Foreskin melanocyte (primary cell): ENCODE measurements at places on chromosomes 12 and 14.

DNA sequence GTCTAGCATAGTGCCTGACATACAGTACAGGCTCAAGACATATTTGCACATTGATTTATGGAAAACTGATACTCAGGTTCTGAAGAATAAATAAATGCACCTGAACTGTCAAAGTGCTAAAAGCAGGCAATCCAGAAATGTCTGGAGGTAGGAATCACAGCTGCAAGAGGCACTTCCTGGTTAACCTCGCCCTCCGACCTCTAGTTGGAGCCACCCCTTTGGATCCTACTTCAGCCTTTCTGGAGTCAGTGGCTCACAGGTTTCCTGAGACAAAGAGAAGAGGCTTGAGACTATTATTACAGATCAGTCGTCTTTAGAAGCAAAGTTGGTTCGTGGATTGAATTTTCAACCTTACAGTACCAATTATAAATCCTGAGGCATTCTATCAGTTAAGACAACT, 13.0 kb downstream of the TCP11L2 start:
- no peak for DNase-seq

- DNase-seq: no peak
Observed at GRCh38 chr12:8455727-8456360, at the start of gene CLEC6A. CLEC6A (plus strand) TSS chr12:8455962; CDS start chr12:8456112, 150 bp downstream.

DNA sequence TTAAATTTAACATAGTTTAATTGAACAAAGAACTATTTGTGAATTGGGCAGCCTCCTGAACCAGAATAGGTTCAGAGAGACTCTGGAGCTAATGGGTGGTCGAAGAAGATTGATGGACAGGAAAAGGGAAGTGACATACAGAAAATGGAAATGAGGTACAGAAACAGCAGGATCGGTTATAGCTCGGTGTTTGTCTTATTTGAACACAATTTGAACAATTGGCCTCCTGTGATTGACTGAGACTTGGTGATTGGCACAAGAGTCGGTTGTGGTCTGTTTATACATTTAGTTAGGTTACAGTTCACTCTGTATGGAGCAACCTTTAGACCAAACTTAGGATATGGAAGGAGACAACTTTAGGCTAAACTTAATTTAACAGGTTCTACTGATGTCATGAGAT, 18.4 kb upstream of the CFL2 start:
- no peak for DNase-seq

GRCh38 chr12:74732826-74733225, 195.2 kb downstream of the ATXN7L3B start:
- DNase-seq: no peak

DNA sequence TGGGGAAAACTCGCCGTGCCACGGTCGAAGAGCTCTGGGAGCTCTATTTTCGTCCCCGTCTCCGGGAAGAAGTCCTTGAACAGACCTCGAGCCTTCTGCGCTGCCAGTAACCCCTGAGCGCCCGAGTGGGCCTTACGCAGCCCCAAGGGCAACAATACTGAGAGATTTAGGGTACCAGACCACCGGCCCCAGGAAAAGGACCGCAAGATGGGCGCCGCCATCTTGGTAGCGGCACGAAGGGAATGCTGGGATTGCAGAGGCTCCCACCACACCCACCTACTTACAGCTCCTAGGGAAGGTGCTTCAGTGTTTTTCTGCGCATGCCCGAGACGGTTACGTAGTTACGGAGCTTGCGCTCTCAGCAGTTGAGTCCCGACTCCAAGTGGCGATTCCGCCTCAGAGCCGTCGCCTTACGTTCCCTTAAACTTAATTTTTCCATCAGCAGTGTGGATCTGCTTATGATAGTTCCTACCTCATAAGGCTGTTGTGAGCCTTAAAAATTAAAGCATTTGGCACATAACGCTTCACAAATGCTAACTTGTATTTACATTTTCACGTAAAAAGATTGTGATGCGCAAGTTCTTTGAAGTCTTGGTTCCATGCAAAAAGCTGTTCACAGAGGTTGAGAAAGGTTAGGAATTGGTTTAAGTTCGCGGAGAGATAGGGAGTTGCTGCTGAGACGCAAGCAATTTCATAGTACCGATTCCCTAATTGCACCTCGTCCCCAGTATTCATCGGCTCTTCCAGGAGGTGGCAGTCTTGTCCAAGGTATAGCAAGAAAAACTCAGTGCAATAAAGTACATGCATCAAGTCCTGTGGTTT, at the start of gene YARS2:
YARS2 (minus strand) TSS at position 244 of the 822 bp plus-strand sequence; CDS start at position 221, 23 bp downstream.
- DNase-seq: peak; percentile 92

GRCh38 chr12:45192707-45193106, 23.2 kb upstream of the ANO6 start:
- DNase-seq: no peak

GRCh38 chr14:98334186-98334585, 937.8 kb downstream of the BCL11B start:
- no peak for DNase-seq

DNA sequence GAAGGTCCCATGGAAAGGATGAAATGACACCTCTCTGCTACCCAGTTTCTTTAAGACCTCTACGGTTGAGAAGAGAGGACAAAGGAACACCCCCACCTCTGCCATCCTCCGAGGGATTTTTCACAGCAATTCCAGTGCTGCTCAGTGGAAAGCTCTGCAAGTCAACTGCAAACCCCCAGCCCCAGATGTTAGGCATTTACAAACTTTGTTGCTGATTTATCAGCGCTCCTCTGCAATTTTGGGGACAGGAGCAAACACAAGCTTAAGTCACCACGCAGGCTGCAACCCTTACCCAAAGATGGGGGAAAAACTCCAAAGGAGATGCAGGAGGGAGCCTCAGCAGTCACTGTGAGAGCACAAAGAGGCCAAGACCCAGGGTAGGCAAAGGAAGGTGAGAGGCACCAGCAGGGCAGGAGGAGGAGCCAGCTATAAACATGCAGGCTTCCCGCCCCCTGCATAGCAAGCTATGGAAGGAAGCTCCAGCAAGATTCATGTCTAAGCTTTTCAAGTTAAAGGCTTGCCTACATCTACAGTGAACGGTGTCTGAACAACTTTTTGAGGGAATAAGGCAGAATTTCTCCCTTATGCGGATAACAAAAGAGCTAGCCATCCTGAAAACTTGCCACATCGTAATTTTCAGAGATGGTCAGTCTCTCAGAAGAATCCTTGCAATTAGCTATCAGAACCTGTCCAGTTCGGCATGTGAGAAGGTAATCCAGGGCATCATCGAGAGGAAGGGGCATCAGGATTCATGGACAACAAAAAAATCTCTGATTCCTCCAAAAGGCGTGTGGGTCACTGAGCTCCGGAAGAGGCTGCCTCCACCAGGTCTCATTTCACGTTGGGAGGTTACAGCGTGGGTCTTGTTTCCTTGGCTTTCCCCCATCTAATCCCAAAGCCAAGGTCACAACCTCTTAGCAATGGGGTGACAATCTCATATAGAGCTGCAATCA, 3.9 kb downstream of the CTDSP2 start:
- DNase-seq: no peak

DNA sequence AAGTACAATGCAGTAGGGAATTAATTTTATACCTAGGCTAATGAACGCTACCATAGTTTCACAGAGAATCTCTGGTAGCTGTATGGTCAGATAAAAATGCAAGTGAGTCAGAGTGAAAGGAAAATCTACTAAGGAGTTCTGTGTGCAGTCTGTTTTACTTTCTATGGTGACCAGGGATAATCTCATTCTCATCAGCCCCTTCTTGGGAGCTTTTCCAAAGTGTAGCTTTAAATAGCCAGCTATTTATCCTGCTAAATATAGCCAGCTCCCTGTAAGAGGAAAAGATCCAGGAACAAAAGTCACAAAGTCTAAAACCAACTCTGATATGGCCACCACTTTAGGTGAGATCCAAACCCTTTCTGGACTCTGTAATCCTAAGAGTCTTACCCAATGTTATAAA, 75.5 kb downstream of the TMEM116 start:
- no peak for DNase-seq

DNA sequence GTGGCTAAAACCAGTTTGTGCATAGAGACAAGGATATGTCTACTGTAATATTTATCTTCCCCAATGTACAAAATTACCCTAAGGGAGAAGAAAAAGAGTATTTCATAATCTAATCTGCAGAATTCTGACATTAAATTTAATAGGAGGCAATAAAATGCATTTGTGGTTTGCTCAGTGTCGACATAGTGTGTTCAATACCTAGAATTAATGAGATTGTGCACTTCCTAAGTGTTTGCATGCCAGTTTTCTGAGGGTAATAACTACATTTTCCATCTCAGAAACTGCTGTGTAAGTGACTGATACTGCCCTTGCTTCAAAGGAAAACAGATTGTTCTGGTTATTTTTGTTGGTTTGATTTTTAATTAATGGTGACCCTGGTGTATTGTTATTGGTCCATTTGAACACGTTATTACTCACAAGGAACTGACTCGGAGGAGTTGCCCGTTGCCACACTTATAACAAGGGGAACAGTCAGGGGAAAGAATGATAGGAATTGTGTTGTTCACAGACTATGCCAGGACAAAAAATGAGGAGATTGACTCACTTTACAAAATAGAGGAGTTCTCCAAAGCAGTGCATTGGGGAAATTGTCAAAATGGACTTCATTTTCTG, 960.3 kb upstream of the TMEM132C start:
- peak; percentile 3 for DNase-seq

- DNase-seq: no peak
Observed at GRCh38 chr14:92539419-92539818, 25.8 kb downstream of the RIN3 start.

GRCh38 chr12:68378872-68379606, 46.9 kb upstream of the MDM1 start:
- DNase-seq: no peak

DNA sequence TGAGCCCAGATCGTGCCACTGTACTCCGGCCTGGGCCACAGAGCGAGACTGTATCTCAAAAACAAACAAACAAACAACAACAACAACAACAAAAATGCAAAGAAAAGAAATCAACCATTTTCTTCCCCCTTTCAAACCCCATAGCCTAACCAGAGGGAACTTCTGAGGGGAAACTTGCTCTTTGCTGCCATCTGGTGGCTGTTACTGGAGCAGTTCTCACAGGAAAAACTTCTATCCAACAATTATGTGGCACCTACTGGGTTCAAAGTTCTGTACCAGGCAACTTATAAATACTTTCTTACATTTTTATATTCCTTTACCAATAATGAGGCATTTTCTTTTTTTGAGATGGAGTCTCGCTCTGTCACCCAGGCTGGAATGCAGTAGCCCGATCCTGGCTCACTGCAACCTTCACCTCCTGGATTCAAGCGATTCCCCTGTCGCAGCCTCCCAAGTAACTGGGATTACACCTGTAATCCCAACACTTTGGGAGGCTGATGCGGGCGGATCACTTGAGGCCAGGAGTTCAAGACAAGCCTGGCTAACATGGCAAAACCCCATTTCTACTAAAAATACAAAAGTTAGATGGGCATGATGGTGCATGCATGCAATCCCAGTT, 50.9 kb upstream of the BICDL1 start:
- peak; percentile 33 for DNase-seq

- DNase-seq: peak; percentile 24
Observed at GRCh38 chr12:116773276-116773731, 35.2 kb downstream of the RNFT2 start.

GRCh38 chr12:105240228-105240627, 4.3 kb upstream of the APPL2 start:
- no peak for DNase-seq

- peak; percentile 24 for DNase-seq
Observed at GRCh38 chr12:105977652-105978051, 161.1 kb downstream of the NUAK1 start.

GRCh38 chr12:2687726-2688125, 107.0 kb upstream of the FKBP4 start:
- DNase-seq: no peak

DNA sequence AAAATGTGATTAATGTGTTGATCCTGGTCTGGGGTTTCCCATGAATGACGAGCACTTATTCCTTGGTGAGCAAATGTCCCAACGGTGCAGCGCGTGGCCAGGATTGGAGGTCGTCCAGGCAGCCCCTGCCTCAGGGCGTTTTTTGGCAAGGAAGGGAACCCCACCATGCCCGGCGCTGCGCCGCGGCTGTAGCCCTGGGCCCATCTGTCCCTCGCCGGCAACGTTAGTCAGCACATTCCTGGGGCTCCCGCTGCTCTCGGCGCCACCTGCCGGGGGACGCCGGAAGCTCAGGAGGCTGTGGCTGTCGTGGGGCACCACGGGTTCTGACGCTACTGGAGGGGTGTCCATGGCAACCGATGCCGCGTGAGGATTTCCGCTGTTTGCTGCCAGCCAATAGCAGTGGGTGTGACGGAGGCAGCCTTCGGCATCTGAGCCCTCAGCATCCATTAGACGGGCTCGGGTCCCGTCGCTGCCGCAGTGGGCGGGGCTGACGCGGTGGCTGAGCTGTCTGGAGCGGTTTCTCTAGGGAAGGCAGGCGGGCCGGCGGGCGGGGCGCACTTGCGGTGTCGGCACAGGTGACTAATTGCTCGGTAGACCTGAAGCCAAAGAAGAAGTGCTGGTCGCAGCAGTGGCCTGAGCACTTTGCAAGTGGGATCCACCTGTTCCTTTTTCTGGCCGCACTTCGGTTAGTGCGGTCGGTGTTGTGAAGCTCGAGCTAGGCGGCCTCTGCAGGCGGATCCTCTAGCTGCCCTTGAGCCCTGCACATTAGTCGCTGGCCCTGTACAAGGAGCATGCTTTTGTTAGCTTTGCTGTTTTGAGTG, 29.5 kb downstream of the RAB35 start:
- DNase-seq: peak; percentile 97

DNA sequence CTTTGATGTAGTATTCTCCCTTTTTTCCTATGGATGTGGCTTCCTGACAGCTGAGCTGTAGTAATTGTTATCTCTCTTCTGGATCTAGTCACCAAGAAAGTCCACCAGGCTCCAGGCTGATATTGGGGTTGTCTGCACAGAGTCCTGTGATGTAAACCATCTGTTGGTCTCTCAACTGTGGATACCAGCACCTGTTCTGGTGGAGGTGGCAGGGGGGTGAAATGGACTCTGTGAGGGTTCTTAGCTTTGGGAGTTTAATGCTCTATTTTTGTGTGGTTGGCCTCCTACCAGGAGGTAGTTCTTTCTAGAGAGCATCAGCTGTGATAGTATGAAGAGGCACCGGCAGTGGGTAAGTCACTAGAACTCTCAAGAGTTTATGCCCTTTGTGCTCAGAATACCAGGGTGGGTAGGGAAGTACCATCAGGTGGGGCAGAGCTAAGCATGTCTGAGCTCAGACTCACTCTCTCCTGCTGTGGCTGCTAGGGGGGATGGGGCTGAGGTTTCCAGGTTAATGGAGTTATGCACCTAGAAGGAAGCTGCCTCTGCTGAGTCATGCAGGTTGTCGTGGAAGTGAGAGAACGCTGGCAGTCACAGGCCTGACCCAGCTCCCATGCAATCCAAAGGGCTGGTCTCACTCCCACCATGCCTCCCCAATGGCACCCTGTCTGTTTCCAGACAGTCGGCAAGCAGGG, 3.0 kb upstream of the TAS2R14 start:
- no peak for DNase-seq

- DNase-seq: peak; percentile 11
Observed at GRCh38 chr12:99059824-99060511, 414.9 kb downstream of the APAF1 start.

DNA sequence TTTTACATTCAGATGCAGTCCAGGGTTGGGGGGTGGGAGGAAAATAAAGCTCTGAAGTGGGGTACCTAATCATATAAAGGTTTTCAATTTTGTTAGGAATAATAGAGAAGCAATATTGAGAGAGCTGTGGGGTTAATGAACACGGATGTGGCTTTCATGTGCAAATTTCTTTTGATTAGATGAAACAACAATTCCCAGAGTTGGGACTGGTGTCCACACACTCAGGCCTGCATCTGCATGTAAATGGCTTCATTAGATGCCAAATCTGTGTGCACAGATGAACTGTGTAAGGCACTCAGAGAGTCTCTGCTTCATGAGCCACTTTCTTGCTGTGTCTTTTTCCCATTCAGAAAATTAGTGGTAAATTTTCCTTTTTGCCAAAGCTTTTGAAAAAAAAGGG, 377.1 kb upstream of the NOVA1 start:
- no peak for DNase-seq
